ENCODE measurements at places on chromosomes 5 and 9.

- peak; percentile 92 for DNase-seq
These were observed 472 bp upstream of the UBTD2 start for GRCh38 chr5:172283862-172284610.

- no peak for DNase-seq
These were observed 205.1 kb downstream of the AUH start for GRCh38 chr9:91156451-91157234.

DNA sequence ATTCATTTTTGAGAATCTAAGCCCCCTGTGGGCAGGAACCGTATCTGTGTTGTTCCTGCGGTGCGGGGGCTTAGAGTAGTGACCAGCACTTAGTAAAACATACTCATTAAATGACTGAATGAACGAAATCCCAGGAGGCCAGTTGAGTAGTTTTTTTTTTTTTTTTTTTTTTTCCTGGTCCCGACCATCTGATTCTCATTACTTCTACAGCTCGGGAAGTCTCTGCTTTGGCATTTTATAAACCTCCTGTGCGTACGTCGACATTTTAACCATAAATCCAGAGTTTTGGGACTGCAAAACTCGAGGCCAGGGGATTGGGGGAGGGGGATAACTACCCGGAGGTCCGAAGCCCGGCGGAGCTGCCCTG lies 31.5 kb upstream of the SPRY4 start:
- no peak for DNase-seq

DNA sequence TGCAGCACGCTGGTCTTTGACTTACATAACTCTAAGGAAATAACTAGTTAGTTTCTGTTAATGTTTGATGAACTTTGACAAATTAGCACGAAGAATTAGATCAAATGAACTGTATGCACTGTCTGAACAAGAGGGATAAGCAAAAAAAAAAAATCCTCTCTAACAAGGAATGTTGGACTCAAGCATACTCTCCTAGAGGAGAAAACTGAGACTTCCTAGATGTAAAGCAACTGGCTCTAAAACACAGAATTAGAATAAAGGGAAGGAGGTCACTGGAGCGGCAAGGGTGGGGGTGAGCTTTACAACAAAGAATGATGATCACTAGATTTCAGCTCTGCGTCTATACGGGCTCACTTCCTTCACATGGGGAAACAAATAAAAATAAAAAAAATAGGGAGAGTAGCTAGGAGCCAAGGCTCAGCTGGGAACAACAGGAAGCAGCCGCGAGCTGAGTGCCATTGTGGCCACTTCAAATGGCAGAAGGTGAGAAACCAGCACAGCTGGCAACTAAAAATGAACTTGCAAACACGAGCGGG lies 48.7 kb upstream of the CEMIP2 start:
- no peak for DNase-seq

DNA sequence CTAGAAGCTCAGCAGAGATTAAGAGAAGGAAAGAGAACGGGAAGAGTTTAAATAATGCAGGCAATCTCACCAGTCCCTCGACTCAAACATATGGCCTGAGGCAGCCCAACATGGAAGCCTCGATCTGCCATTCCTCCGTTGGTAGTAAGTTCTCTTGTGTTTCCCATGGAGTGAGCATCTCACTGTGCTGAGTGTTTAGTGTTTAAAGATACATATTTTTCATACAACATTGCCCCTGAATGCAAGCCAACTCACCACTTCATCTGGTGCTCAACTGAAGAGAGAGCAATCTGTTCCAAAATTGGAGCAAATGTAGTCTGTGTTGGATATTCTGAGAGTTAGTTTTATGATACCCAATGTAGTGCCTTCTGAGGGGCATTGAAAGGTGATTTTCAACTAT lies 171.5 kb upstream of the ATP10B start:
- no peak for DNase-seq

DNA sequence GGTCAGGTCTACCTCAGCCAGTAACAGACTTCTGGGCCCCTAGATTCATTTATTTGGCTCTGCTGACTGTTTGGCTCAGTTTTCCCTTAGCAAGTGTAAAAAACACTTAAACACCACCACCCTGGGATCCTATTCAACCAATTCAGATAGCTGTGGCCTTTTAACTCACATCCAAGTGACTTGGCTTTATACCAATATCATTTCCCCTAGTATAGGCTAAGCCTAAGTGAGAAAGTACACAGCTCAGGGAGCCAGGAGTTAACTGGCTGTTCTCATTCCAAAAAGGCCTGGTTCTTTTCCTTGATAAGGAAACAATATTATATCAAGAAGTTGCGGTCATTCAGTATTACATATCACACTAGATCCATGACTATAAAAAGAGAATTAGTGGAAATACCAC lies 163.5 kb downstream of the ARL15 start:
- no peak for DNase-seq

- peak; percentile 81 for DNase-seq
These were observed 7.9 kb upstream of the PSD2 start for GRCh38 chr5:139787568-139788293.

DNA sequence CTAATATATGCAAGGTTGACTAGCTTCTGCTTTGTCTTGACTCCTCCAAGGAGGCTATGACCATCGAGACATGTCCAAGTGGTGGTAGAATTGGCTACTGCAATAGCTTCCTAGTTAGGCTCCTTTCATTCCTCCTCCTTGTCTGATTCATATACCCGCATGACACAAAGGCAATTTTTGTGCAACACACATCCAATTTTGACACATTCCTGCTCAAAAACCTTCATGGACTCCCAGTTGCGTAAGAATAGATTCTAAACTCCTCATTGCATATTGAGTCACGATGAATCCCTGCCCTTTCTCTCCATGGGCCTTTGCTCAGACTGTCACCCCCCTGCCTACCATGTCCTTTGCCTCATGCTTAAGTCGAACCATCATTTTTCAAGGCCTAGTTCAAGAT lies 344.5 kb downstream of the ACTL7B start:
- no peak for DNase-seq

DNA sequence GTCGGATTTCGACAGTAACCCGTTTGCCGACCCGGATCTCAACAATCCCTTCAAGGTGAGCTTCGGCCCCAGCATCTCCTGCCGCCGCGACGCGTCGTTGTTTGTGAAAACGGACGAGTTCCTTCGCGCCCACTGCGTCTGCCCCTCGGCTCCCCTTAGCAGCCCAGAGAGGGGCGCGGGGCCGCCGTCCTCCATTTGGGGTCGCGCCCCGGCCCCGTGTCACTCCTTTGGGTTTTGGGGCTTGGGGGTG lies 182 bp downstream of the SCAMP1 start:
- no peak for DNase-seq

DNA sequence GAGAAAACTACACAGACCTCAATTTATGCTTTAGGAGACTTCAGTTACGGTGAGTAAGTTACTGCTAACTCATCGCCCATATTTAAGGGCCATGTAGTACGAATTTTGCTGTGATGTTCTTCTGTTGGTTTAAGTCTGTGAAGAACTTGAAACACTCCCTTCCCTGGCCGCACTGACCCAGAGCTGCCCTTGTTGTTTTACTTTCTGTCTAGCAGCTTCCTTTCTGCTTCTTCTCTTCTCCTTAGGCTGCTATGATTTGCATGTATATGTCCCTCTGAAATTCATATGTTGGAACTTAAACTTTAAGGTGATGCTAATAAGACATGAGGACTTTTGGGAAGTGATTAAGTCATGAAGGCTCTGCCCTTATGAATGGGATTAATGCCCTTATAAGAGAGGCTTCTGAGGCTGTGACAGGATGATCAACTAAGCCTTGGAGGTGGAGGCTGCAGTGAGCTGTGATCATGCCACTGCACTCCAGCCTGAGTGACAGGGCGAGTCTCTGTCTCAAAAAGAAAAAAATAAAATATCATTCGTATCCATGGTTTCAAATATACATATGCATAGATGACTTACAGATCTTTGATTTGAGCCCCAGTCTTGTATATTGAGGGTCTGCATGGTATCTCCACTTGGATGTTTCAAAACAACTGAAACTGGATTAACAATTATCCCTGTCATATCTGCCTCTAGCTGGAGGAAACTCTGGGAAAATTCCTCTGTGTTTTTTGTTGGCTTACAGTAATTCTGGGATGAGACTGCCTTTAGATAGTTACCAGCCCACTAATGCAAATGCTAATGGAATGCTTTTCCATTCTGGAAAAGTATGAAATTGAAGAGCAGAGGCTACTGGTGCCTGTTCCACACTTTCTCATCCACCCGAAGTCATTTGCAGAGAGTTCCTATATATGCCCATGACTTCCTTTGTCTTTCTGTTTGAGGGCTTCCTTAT lies 263.4 kb upstream of the ACTBL2 start:
- no peak for DNase-seq

- no peak for DNase-seq
These were observed 327.2 kb upstream of the NREP start for GRCh38 chr5:112084149-112084548.

GRCh38 chr5:107426209-107426608 lies 244.5 kb downstream of the EFNA5 start:
- DNase-seq, result no peak

DNA sequence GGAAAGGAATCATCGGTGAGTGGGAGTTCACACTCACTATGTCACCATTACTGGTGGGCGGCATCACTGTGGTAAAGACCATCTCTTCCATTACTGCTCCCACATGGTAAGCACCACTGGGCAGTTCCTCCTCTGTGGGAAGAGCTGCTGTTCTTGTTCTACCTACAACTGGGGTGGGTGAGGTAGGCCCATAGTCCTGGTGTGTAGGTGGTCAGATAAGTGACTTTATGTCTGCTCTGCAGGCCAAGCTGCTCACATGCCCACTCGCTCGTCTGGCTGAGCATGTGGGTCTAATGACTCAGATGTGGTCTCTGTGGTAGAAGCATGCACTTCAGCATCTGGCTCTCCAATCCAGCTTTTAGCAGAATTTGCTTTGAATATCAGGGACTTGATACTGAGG lies 82.9 kb downstream of the TMEM215 start:
- no peak for DNase-seq

DNA sequence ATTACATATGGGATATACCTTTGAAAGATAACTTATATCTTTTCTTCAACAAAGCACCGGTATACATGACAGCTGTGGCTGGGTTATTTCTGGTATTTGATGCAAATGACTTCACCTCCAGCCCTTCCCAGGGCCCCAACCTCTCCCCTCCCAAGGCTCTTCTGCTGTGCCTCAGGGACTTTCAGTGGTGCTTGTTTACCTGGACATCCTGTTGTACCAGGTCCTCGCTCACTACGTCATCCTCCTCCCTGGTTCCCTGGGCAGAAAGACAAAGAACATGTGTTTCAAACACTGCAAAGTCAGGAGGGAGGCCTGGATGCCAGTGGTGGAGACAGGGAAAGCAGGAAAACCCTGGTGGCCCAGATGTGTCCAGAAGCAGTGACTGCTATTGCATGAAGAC lies 23.4 kb downstream of the ANXA6 start:
- no peak for DNase-seq

DNA sequence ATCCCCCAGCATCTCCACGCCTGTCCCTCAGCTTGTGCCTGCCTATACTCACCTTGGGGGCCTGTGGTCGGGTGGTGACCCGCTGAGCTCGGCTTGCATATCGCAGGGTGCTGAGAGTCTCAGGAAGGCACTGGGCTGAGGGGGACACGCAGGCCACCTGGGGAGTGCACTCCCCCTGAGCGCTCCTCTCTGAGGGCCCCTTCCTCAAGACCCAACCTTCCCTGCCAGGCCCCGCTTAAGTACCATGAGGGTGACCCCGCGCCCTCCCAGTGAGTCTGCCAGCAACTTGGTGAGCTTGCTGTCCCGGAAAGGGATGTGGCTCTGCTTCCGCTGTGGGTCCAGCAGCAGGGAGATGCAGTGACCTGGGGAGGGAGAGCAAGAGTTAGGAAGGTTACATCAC lies 4.1 kb downstream of the KIF12 start:
- DNase-seq, result no peak

DNA sequence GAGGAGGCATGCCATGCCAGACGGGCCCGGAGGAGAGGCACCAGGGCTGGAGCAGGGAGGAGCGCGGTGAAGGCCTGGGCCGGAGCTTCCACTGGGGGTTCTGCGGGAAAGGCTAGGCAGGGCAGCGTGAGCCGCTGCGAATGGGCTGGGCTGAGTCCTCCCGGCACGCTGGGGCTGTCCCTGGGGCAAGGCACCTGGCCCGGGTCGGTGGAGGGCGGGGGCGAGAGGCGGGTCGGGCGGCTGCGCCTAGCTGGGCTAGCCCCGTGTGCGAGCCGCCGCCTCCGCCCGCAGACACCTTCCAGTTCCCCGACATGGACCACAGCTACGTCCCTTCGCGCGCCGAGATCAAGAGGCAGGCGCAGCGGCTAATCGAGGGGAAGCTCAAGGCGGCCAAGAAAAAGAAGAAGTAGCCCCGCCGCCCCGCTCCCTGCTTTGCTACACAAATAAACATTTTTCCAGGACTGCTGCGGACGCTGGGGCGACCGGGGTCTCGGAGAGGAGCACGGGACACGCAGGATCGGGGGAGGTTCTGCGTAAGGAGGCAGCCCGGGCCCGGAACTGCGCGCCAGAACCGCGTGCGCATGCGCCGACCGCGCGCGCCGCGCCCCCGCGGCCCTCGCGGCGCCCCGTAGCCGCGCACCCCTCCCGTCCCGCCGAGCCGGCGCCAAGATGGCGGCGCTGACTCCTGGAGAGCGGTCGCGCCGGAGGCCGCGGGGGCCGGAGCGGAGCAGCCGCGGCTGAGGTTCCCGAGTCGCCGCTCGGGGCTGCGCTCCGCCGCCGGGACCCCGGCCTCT lies at the start of gene RABL6:
TSS of gene RABL6 (plus strand) at position 668 of the 794 bp plus-strand sequence. CDS start 249 bp downstream, outside the sequence.
- DNase-seq, result peak; percentile 86

DNA sequence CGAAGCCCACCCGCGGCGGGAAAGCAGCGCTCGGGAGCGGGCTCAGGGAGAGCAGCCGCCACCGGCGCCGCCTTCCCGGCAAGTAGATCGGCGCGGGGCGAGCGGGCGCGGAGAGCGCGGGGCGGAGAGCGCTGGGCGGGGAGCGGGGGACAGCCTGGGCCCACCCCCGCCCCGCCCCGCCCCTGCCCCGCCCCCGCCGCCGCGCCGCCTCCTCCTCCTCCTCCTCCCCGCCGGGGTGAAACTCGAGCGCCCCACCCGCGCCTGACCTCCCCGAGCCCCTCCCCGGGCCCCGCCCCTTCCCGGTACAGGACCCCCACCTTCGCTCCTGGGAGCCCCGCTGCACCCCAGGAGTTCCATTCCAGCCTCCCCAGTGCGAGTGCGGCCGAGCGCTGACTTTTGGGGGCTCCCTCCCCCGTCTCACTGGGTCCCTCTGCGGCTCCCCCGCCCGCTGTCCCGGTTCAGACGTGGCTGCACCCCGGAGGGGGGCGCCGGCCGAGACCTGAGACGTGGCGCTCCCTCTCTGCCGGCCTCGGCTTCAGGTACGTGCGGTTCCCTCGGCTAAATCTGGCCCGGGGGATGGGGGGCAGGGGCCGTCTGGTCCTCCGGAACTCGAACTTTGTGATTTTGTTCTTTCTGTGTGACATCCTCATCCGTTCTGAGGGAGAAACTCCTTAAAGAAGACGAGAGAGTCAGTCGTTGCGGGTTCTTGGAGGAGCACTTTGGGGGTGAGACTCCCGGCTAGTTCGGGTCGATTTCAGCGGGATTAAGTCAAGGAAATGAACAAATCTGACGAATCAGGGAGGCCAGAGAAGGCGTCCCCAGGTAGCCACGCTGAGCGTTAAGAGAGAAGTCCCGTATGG lies at the start of gene SEMA5A:
TSS of gene SEMA5A (minus strand) at position 84 of the 860 bp plus-strand sequence. CDS start 166,129 bp downstream, outside the sequence.
- peak; percentile 52 for DNase-seq

- no peak for DNase-seq
These were observed 39.1 kb upstream of the RASGRF2 start for GRCh38 chr5:80921026-80921425.

- no peak for DNase-seq
These were observed 320.1 kb upstream of the TARS1 start for GRCh38 chr5:33120671-33121070.
